ENCODE measurements at places on chromosomes 11 and 22.

DNA sequence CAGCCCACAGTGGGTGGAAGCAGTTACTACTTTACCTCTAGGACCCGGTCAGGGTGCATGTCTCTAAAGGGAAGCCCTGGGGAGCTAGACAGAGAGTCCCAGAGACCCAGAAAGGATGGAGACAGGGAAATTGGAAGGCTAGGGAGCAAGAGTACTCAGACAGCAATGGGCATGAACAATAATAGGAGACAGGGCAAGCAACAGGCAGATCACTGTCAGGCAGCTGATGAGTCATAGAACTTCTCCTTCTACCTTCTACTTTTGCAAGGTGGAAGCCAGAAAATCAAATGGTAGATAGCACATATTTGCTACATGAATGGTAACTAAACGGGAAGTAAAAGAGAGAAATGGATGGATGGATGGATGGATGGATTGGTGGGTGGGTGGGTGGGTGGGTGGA is 19.6 kb downstream of the CD5 start:
- DNase-seq = no peak

GRCh38 chr11:8685306-8685705 is 2.7 kb downstream of the RPL27A start:
- no peak for DNase-seq

- DNase-seq = no peak
These were observed 685.9 kb downstream of the BRD1 start for GRCh38 chr22:49141761-49142160.

DNA sequence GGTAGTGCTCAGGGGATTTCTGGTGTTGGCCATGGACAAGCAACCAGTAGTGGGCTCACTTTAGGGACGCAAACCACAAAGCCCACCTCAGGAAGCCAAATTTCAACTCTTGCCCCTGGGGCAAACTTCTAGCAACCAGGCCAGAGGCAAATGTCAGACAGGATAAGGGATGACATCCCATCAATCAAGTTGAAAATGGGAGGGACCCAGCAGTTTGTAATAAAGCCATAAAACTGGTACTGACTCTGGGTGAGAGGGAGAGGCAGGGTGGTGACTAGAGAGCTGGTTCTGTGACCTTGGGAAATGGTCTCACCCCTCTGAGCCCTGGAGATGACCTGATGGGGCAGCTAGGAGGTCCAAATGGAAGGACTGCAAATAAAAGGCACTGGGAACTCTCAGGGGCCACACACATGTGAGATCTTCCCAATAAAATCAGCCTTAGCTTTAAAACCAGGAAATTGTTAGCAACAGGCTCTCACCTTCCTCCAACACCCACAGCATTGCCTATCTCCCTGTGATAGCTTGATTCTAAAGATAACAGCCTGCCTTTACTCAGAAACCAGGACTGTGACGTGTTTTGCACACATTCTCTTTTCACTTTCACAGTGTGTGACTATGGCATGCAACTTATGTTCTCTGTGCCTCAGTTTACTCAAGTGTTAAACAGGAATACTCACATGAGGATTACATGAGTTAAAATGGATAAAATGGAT is 6.4 kb upstream of the TBC1D10A start:
- DNase-seq = no peak

DNA sequence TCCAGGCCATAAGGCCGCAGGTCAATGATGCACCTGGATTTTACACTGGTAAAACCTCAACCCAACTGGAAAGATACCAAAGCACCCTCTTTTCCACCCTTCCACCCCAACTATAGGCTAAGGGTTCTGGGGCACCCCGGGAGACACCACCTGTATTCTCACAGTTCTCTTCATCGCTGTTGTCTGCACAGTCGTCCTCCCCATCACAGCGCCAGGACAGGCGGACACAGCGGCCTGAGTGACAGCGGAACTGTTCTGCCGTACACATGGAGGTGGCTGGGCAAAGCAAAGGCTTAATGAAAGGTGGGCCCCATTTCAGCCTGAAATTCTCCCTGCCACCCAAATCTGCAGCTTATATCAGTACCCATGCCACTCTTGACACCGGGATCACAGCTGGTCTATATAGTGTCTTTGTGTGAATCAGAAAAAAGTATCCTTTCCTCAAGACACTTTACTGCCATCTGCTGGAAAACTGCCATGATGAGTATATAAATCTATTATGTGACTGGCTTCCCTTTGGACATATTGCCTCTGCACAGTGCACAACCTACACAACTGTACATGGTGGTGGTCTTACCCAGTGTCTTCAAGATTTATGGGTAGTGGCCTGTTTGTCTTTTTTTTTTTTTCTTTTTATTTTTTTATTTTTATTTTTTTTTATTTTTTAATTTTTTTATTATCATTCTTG is 21.5 kb downstream of the LRP4 start:
- DNase-seq = no peak

- no peak for DNase-seq
These were observed 120.4 kb downstream of the PHF21B start for GRCh38 chr22:44889255-44889878.

DNA sequence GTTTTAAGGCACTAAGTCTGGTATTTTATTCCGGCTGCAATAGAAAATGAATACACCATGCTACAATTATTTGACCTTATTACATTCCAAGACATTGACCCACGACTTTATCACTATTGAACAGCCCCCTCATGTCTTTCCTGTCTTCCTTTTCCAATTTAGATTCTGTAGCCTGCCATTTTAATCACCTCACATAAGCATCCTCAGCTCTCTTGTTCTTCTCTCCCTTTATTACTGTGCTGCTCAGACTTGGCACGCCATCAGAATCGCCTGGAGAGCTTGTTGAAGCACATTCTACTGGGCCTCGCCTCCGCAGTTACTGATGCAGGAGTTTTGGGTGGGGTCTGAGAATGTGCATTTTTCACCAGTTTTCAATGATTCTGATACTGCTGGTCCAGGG is 38.7 kb upstream of the SWAP70 start:
- no peak for DNase-seq

DNA sequence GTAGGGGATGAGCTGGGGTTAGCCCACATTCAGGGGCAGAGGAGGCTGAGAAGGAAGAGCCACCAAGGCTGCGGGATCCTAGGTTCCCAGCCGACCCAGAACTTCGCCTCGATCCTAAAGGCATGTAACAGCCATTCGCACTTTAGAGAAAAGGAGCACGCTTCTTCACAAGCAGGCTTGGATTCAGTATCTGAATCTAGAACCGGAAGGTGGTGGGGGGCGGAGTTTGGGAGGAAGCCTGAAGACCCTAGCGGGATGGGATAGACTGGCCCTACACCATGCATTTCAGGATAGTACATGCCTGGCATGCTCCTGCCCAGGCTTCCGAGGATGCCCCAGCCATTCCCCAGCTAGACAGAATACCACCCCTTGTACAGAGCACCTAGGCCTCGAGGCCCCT is 4.4 kb downstream of the SCARF2 start:
- DNase-seq = no peak

GRCh38 chr11:15309296-15309695 is 194.6 kb downstream of the INSC start:
- DNase-seq = no peak

- no peak for DNase-seq
These were observed 1.8 kb upstream of the SMIM35 start for GRCh38 chr11:118088531-118088930.

GRCh38 chr11:130766650-130767565 is 149.4 kb downstream of the SNX19 start:
- DNase-seq = no peak
